ENCODE measurements at places on chromosomes 6 and 20.

GRCh38 chr6:44054721-44055559 lies 72.3 kb downstream of the MRPL14 start:
- DNase-seq: no peak

DNA sequence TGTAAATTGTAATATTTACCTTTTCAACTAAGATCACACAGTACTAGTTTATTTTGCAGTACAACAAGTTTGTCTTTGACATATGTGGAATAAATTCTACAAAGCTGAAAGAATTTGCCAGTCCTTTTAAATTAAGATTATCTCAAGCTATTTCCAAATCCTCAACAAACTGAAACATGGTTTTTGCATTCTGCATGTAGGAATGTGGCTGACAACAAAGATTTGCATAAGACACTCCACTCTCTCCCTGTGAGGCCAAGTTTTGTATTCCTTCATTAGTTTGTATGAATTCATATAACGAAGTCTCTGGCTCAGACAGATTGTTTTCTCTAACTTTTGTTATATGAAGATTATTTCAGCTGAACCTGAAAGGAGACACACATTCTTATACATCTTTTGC lies 124.1 kb upstream of the THEMIS start:
- DNase-seq: no peak

- no peak for DNase-seq
Measured at GRCh38 chr6:76593668-76594067, 521.2 kb upstream of the IMPG1 start.

DNA sequence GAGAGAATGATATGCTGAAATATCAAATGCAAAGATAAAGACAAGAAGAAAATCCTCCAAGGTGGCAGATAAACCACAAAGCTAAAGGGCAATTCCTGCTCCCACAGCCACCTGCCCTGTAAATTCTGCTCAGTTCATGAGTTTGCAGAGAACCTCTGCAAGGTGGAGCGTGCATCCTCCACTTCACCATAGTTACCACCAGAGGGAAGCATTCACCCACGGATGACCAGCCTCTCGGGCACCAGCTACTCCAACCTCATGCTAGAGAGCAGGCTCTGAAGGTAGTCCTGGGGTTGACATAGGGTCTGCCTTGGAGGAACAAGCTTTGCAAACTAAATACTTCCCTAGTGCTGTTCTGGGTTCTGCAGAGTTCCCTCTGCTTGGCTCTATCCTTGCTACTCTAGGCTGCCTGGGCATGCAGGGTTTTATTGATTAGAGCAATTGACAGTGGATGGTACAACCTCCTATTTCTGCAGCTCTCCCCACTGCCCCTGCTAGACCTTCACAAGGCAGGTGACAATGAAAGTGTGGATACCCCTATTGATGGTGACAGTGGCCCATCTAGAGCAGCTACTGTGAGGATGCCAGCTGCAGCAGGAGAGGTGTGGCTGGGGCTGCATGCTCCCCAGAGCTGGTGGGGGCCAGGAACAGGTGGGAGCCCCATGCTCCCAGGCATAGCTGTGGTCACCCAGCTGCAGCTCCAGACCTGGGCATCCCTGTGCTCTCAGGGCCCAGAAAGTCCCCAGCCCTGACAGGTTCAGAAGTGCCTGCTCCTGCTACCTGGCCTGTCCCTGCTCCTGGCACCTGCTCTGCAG lies 51.1 kb downstream of the GGTLC1 start:
- DNase-seq: peak; percentile 72

DNA sequence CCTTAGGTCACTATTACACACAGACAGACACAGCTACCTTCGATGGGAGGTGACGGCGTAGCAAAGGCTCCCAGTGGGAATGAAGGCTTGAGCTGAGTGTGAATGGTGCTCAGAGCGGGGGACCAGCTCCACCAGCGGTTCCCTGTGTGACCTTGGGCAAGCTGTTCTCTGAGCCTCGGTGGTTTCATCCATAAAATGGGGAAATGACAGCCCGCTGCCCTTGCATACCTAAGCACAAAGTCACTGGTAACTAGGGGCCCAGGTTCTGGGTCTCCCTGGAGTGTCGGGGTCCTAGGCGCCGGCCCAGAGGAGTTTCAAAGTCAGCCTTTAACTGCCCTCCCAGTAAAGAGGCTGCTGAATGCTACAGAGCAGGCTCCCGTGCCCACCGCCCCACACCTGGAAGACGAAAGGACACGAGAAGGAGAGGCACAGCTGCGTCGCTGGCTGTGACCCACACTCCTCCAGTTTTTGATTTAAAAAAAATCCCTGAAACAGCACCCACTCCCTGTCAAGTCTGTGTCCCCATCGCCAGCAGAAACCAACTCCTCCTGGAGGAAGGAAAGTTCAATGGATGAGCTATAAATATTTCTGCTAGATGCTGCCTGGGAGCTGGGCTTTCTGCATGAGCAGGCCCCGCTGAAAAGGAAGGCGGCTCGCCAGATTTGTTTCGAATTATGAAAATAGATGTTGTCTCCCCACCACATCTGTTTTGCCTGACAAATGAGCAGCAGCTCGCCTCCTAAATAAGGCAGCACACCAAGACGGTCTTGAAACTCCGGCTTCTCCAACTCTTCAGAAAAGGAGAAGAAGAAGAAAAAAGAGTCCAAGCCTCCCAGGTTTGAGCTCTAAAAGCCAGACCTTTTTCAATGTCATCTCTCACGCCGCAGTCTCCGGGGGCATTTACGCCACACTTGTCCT lies 27.4 kb downstream of the PMEPA1 start:
- DNase-seq: no peak

DNA sequence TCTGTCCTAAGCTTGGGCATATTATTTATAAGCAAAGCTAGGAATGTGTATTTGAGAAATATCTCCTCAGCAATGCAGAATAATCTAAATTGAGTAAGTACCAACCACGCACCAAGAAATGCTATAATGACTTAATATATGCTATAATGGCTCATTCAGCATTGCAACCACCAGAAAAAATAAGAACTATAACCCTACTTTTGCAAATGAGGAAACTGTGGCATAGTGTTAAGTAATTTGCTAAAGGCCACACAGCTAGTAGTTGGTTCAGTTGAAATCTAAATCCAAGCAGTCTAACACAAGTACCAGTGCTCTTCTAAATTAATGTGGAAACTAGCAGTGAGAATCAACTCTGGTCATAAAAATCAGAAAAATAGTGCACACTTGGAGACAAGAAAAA lies 35.7 kb downstream of the HBS1L start:
- no peak for DNase-seq

DNA sequence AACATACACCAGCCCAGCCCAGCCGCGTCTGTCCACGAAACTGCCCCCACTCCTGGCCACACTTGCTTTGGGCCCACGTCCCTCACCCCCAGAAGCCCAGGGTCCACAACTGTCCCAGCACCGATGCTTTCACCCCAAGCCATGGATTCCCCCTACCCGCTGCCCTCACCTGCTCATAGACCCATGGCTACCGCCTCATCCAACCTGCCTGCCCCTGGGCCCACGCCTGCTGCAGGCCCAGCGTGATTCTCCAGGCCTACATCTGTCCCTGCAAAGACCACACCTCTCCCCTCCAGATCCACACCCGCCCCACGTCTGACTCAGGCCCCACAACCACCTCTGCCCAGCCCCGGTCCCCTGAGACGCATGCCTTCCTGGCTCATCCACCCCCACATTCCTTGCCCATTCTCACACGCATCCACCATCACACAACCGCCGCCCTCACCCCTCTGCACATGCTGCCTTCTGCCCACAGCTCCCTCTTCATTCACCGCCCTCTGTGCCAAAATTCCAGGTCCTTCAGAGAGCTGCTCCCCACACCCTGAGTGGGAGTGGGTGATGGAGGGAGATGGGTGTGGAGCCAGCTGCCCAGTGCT lies 86.7 kb downstream of the GRM4 start:
- no peak for DNase-seq

DNA sequence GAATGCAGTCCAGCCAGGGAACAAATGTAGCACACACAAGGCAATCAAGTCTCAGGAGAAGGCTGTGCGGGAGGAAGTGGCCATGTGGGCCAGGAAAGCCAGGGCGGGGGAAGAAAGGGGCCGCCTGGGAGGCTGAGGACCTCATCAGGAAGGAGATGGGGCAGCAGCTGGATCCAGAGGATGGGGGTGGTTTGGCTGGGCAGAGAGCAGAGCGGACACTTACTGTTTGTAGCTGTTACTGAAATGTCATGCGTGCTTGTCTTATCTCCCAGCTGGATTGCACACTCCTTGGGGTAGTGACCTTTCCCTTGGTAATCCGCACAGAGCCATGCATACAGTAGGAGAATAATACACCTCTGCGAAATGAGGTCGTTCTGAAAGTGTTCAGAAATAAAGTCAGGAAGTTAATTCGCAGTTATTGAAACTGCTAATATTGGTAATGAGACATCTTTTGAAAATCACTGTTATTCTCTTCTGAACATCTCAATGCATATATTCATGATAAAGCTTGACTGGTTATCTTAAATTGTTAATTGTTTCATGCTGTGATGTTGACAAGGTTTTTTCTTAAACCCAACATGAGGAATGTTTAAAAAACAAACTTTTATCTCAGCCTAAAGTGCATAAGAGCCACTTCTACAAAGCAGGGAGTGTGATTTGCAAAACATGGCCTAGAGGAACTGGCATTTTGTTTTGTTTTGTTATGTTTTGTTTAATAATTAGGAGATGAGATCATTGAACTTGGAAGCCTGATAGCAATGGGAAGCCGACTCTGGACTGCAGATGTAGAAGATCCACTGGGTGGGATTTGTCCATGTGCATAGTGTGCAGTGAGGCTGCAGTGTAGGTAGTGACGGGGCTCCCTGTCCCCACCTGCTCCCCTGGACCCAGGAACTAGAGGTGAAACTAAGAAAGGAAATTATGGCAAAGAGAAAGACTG lies 18.0 kb upstream of the MAP3K4 start:
- DNase-seq: no peak

GRCh38 chr6:157497579-157497978 lies 116.6 kb downstream of the ZDHHC14 start:
- DNase-seq: no peak

- DNase-seq: no peak
Measured at GRCh38 chr6:1856381-1856780, 246.7 kb downstream of the FOXC1 start.

- no peak for DNase-seq
Measured at GRCh38 chr6:12952318-12952717, 235.8 kb downstream of the PHACTR1 start.

GRCh38 chr20:57683881-57684807 lies 25.7 kb downstream of the PMEPA1 start:
- no peak for DNase-seq

DNA sequence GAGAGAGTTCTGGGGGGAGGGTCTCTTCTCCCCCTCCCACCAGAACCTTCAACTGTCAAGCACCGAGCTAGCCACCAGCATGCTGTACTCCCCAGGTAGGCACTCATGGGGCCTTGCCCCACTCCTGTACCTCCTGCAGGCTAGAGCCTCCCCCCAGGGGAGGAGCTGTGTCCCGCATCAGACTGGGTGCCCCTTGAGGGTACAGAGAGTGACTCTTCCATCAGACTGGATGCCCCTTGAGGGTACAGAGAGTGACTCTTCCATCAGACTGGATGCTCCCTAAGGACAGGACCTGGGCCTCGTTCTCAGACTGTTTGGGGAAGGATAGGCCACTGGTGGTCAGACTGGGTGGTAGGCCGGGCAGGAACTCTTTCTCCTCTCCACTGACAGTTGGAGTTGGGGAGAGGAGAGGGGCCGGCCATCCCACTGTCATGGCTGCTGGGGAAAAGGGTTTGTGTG lies at the start of gene CAPN11:
CAPN11 (plus strand) TSS at position 51 of the 459 bp plus-strand sequence; CDS start at position 80, 29 bp downstream.
- DNase-seq: no peak

DNA sequence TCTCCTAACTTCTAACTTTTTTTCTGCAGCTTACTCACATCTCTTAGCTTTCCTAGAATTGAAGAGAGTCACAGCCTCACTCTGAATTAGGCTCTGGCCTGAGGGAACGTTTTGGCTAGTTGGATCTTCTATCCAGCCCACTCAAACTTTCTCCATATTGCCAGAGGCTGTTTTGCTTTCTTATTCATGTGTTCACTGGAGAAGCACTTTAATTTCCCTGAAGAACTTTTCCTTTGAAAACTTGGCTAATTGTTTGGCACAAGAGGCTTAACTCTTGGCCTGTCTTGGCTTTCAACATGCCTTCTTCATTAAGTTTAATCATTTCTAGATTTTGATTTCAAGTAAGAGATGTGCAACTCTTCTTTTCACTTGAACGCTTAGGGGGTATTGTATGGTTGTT lies 138.2 kb upstream of the PLCB4 start:
- DNase-seq: no peak

DNA sequence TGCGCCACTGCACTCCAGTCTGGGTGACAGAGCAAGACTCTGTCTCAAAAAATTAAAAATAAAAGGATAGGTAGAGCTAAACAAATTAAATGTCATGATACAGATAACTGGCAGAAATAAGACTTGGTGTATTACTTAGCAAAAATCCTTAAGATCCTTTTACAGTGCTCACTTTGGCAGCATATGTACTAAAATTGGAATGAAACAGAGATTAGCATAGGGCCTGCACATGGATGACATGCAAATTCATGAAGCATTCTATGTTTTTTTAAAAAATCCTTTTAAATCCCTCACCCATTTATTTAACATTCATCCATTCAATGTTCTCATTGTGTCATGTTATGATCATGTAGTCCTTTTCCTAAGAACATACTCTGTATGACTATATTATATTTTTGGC lies 528.8 kb downstream of the CD83 start:
- DNase-seq: no peak

DNA sequence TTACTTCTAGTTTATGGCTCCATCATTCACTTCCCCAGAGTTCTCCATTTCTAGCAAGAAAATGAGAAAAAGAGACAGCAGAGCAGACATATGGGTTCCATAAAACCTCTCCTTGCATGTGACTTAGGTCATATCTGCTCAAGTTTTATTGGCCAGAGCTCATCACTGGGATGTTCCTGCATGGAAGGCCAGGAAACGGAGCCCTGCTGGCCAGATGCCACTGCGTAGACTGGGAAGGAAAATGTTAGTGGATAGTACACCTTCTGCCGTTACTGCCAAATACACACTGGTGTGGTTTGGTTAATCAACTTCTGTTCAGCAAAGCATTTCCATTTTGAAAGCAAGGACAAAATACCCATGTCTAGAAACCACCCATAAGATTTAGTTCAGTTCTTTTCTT lies 220.6 kb upstream of the TSHZ2 start:
- no peak for DNase-seq
